ENCODE measurements at places on chromosomes 16 and 17.
A peak's percentile ranks its signal among the peaks of the same experiment; 100 is the strongest.

DNA sequence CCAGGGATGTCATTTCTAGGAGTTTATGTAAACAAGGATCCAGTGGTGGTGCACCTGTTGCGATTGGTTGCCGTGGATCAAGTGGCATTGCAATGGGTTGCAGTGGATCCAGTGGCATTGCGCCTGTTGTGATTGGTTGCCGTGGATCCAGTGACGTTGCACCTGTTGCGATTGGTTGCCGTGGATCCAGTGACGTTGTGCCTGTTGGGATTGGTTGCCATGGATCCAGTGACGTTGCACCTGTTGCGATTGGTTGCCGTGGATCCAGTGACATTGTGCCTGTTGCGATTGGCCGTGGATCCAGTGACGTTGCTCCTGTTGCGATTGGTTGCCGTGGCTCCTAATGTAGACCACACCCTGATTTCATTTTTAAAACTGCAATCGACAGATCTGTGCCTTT, 56.2 kb upstream of the CRISPLD2 start:
- no peak for DNase-seq

- DNase-seq, result no peak
Measured at GRCh38 chr16:20621406-20621805, 45.2 kb upstream of the ACSM2B start.

- DNase-seq, result no peak
Measured at GRCh38 chr17:18197535-18198194, 14.0 kb downstream of the ALKBH5 start.

- DNase-seq, result peak; percentile 63
Measured at GRCh38 chr17:67386965-67387551, 10.0 kb downstream of the PITPNC1 start.

DNA sequence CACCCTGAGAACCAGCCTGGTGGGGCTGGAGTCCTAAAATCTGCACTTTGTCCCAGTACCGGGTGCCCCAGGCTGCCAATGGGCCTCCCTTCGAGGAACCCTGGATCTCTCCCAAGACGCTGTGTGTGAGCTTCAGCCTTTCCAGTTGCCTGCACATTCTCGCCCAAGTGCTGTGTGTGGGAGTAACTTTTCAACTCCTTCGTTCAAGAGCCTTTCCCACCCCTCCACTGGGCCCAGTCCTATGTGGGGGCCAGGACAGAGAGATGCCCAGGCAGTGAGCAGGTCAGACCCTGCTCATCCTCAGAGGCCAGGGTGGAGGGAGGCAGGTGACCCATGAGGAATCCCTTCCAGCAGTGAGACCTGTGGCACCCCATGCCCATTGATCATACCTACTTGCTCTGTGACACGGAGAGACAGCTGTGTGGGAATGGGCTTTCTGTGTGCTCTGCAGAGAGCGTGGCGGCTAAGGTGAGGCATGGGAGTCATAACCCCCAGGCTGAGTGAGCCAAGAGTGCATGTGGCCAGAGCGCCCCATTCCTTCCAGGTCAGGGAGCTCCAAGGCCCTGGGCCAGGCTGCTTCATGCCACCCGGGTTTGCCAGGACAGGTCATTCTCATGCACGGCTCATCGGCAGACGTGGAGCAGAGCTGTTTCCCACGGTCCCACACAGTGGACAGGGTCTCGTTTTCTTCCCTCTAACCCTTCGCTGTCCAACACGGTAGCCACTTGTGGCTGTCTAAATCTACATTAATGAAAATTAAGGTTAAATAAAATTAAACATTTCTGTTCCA, 154.4 kb downstream of the CLEC16A start:
- DNase-seq, result no peak

DNA sequence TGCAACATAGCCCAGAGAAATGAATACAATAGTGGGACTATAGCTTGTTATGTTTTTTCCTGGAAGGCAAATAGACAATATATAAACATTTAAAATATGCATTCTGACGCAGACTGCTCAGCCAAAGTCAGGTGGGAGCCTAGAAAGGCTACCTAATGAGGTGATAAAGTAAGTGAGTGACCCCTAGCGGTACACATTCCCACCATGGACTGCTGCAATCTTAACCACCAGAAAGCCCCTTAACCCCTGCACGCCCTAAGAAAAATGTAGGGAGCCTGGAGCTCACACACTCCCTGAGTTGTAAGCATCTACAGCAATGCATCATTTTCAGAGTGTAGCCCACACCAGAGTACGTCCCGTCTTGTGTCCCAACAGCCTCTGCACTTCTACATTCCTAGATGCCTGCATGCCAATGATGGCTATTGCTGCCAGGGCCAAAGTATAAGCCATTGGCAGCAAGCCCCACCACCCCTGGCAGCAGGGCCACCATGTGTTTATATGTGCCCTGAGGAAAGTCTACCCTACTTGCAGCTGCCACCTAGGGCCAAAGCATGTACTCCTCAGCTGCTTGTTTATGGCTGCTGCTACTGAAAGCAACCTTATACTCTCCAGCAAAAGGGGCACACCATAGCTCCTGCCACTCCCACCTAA, 127.6 kb downstream of the KIF2B start:
- DNase-seq, result no peak

DNA sequence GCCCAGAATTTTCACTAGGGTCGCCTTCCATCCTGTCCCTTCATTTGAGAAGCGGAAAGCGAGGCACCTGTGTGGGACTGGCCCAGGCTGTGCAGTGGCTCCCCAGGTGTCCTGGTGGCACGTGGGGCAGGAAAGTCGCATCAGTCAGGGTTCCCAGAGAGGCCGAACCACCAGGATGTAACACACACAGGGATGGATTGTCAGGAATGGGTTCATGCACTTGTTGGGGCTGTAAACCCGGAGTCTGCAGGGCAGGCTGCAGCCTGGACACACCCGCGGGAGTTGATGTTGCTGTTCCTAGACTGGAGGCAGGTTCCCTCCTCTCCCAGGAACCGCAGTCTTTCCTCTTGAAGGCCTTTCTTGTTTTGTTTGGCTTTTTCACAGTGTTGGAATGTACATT, 30.7 kb upstream of the RPTOR start:
- peak; percentile 38 for DNase-seq

GRCh38 chr17:80729761-80730160, 185.1 kb downstream of the RPTOR start:
- no peak for DNase-seq

- no peak for DNase-seq
Measured at GRCh38 chr16:4433914-4434787, 8.5 kb downstream of the DNAJA3 start.

DNA sequence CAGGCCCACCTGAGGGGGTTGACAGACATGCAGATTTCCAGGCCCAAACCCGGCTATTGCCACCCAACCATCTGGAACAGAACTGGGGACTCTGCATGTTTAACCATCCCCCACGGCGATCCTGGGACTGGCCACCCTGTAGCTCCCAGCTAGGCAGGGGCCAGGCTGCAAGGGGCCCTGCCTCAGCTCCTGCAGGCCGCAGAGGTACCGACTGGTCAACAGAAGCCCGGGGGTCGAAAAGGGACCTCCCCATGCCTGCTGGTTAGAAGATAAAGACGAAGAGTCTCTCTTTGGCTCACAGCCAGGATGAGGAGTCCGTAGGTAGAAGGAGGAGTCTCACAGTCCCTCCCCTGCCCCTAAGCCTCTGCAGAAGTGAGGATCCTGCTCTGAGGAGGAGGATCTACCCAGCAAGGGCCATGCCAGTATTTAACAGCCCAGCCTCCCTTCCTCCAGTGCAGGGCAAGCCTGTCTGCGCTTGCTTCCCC, 223.4 kb upstream of the TNRC6C start:
- DNase-seq, result no peak

- no peak for DNase-seq
Measured at GRCh38 chr16:72244853-72245252, 72.9 kb upstream of the PMFBP1 start.

DNA sequence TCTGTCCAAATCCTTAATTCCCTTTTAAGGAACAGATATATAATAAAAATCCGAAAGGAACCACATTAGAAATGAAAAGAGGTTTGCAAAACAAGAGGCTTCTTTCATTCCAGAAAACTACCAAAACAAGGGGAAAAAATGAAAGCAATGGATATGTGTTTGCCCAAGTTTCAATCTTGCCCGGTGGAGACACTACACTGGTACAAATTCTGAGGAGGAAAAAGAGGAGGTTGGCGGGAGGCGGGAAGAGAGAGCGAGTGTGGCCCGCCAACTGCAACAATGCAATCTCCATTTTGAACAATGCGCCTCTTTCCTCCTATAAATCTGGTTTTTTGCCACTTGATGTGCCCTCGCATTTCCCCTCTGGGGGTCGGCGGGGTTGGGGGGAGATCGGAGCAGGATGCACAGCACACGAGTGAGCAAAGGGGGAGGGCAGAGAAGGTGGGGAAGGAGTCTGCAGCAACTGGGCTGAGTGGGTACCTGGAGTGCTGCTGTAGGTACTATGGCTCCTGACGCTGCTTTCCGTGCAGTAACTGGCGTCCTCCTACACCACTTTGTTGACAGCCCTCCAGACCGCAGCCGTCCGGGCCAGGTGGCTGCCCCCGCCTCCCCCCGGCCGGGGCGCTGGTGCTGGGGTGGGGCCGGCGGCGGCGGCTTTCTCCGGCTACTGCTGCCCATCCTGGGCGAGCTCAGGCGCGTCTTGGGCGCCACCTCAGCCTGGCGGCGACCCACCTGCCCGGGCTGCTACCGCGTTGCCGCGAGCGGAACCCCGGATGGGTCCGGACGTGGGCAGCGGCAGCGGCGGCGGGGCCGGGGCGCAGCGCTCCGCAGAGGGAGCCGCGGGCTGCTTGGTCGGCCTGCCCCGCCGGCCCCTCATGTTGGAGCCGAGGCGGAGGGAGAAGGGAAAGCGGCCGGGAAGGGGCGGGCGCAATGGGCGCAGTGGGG, 93.8 kb upstream of the PLEKHM1 start:
- DNase-seq, result peak; percentile 57

DNA sequence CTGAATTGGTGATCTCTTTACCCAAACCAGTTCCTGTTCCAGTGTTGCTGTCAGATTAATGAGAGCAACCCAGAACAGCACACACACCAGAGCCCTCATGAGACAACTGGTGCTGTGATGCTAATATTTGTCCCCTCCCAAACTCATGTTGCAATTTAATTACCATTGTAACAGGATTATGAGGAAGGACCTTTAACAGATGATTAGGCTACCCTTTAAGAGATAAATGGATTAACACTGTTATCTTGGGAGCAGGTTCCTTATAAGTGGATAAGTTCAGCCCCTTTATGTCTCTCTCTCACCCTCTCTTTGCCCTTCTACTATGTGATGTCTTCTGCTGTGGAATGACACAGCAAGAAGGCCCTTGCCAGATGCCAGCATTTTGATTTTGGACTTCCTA, 1.1 kb upstream of the CCDC182 start:
- no peak for DNase-seq

- DNase-seq, result peak; percentile 64
Measured at GRCh38 chr16:54050459-54051210, 236.0 kb downstream of the IRX3 start.

Measured in A172 (cell line).